ENCODE measurements at places on chromosomes 16 and 17. TPM values are rescaled to one million over a fixed set of nuclear protein-coding genes. Genes with fewer than 3 reads are reported as not detected.

GRCh38 chr17:59669944-59670343 is 37.3 kb downstream of the PTRH2 start:
- H3K27me3 ChIP-seq: no peaks in the 10 kb centered on the region
- H3K27ac ChIP-seq: no peak overlapping the region
- DNase-seq: no peak
- H3K4me3 ChIP-seq: no peak overlapping the region
- no peaks in the 10 kb centered on the region for H3K4me1 ChIP-seq

DNA sequence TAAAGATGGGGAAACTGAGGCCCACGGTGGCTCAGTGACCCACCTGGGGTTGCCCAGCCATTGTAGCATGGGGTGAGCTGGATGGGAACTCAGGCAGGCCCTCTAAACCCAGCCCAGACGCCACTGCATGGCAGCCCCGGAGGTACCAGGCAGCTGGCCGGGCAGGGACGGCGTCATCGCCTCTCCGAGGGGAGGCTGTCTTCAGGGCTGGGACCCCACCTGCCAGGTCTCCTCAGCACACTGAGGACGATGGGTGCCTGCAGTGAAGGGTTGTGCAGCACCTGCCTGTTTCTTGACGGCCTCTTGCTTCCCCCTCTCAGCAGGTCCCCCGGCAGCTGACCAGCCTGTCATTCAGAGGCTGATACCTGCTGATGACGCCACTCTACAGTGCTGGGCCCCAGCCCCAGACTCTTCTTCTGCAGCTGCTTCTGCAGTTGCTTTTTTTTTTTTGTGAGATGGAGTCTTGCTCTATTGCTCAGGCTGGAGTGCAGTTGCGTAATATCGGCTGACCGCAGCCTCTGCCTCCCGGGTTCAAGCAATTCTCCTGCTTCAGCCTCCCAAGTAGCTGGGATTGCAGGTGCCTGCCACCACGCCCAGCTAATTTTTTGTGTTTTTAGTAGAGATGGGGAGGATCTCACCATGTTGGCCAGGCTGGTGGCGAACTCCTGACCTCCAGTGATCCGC is 24.7 kb downstream of the RNF213 start:
- H3K36me3 ChIP-seq: peaks cover 3% of the 10 kb centered on the region
- no peak overlapping the region for H3K4me3 ChIP-seq
- H3K27me3 ChIP-seq: no peaks in the 10 kb centered on the region

DNA sequence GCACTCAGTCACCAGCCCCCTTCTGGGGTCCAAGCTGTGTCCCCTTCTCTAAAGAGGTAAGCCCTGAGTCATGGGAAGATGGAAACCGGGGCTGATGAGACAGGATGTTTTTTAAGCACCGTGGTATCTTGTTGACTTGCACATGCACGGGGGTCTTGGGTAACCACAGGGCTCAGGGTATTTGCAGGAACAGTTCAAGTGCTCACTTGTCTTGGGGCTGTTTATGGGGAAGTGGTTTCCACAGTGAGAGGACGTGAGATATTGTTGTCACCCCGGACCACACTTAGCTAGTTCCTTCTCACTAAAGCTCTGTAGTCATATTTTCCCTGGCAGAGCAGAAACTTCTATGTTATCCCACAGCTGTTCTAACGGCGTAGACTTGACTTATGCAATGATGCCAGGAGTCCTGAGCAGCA is 7.7 kb downstream of the CCL3L1 start:
- no peak overlapping the region for H3K27ac ChIP-seq
- no peak overlapping the region for H3K4me3 ChIP-seq
- DNase-seq: no peak
- H3K27me3 ChIP-seq: peaks cover 62% of the 10 kb centered on the region
- H3K4me1 ChIP-seq: peaks cover 6% of the 10 kb centered on the region

DNA sequence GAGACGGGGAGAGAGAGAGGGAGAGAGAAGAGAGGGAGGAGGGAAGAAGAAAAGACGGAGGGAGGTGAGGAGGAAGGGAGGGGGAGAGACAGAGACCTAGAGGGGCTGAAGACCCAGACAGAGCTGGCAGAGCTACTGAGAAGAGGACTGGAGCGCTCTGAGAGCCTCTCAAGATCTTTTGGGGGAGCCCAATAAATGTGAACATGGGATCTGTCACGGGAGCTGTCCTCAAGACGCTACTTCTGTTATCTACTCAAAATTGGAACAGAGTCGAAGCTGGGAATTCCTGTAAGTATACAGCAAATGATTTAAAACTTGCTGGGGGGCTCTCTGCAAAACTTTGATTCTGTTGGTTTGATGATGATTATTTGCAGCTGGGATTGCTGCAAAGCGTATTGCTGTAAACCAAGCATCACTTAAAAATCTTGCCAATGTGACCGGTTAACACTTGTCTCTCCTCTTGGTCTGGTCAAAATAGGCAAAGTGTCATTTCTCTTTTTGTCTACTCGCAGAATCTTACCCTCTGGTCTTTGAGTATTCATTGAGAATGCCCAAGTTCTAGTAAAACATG is 344 bp downstream of the CNTNAP4 start:
- peak overlapping the region; percentile 8 for H3K27ac ChIP-seq
- peak overlapping the region; percentile 67 for H3K4me3 ChIP-seq
- H3K36me3 ChIP-seq: no peaks in the 10 kb centered on the region
- DNase-seq: no peak
- peaks cover 5% of the 10 kb centered on the region for H3K4me1 ChIP-seq

HES7 gene
- not detected for total RNA-seq

- H3K4me3 ChIP-seq: no peak overlapping the region
- no peak overlapping the region for H3K27ac ChIP-seq
- peaks cover 89% of the 10 kb centered on the region for H3K27me3 ChIP-seq
Measured at GRCh38 chr16:86515413-86515776, 5.1 kb downstream of the FOXF1 start.

CPNE7 gene
- 6.5 TPM for total RNA-seq

SPATA32 gene
- total RNA-seq: not detected

TCAP gene
- 1.5 TPM for total RNA-seq

GRCh38 chr17:70609566-70609965 is 440.2 kb downstream of the KCNJ2 start:
- no peaks in the 10 kb centered on the region for H3K36me3 ChIP-seq
- H3K27me3 ChIP-seq: no peaks in the 10 kb centered on the region
- peaks cover 9% of the 10 kb centered on the region for H3K4me1 ChIP-seq
- no peak overlapping the region for H3K4me3 ChIP-seq

DNA sequence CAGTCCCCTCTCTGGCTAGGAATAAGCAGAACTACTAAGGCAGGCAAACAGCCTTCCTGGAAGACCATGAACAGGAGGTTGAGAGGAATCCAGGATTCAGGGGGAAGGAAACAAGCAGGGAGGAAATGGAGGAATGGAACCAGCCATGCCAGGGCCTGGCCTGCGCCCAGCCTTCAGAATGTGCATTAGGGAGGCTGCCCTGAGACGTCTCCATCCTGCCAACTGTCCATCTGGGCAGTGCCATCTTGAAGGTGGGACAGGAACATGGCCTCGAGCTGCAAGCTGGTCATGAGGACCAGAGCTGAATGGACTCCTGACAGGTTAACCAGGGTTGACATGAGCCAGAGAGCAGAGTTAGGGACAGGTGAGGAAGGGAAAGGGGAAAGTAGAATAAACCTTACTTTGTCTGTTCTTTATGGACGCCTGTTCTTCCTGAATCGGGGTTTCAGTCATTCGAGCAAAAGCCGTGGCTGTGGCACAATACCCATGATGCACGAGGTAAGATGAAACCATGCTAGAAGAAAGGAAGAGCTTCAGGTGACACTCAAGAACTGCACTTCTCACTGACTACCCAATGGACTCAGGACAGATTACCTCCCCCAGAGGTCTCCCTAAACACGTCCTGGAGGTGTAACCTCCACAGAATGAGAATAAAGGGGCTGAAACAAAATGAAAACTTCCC is 12.1 kb upstream of the GFOD2 start:
- no peak overlapping the region for H3K27ac ChIP-seq
- no peak for DNase-seq
- no peak overlapping the region for H3K4me3 ChIP-seq
- H3K27me3 ChIP-seq: no peaks in the 10 kb centered on the region
- H3K36me3 ChIP-seq: no peaks in the 10 kb centered on the region

RPS2 gene
- total RNA-seq: 3,017 TPM

- H3K4me1 ChIP-seq: peaks cover 27% of the 10 kb centered on the region
- peaks cover 7% of the 10 kb centered on the region for H3K36me3 ChIP-seq
- H3K4me3 ChIP-seq: peak overlapping the region; percentile 15
- peak overlapping the region; percentile 84 for H3K27ac ChIP-seq
Measured at GRCh38 chr17:82108961-82109475, 11.0 kb upstream of the FASN start.

KRTAP9-4 gene
- not detected for total RNA-seq

DNA sequence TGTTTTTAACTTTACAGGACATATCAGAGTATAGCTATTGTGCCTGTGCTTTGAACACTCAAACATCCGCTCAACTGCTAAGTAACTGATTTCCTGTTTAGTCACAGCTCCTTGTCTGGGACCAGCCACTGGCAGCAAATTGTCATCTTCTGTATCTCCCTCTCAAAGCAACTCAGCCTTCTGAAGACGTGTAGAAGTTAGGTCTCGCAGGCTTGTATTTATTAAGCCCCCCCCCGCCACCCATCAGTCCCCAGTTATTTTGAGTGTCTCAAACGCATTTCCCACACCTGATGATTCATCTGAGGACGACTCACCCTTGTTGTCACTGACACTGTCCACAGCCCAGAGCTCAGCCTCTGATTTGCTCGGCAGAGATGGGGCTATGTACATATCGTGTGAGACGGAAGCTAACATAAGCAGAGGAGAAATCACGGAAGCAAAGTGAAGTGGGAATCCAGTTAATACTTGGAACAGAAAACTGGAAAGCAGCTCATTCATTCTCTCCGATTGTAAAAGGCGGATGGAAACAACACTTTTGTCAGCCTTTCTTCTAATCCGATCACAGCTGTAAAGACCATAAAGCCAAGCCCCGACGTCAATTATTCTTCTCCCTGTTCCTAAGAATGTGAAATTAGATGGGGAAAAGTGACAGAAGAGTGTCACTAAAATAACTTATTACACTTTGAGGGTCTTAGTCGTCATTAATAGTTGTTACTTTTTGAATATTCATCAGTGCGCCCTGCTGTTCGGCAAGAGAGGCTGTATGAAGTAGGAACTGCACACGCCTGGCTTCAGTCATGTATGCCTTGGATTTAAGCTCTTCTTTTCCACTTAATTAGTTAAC is 64.2 kb downstream of the PITPNC1 start:
- H3K27ac ChIP-seq: peak overlapping the region; percentile 33
- no peaks in the 10 kb centered on the region for H3K36me3 ChIP-seq
- H3K27me3 ChIP-seq: no peaks in the 10 kb centered on the region
- peaks cover 18% of the 10 kb centered on the region for H3K4me1 ChIP-seq

- peaks cover 7% of the 10 kb centered on the region for H3K4me1 ChIP-seq
Measured at GRCh38 chr17:19411631-19412030, 599 bp downstream of the RNF112 start.

CD300A gene
- not detected for total RNA-seq

NAA60 gene
- total RNA-seq: 41.1 TPM

DNA sequence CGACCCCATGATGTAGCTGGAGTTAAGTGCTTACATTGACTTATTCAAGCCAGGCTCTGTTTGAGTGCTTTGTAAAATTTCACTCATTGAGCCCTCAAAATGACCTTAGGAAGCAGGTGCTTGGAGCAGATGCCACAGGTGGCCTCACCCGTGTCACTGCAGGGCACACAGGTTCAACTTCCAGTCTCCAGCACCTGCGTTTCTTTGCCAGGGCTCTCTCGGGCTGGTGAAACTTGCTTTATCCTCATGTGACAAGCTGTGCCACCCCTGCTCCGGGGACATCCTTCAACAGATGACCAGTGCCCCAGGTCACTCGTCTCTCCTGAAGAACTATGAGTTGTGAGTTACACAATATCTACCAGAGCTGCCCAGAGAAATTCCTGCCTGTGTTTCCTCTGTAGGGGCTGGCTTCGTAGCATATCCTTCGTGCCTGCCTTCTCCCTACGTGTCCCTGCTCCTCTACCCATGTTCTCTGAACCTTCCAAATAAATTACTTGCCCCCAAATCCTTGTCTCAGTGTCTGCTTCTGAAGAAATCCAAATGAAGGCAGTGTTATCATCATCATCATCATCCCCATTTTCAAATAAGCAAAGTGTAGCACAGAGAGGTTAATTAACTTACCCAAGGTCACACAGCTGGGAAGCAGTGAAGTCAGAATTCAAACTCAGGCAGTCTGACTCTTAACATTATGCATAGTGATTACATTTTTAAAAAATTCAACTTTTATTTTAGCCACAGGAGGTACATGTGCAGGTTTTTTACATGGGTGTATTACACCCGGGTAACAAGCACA is 352.5 kb downstream of the NPIPA8 start:
- H3K27ac ChIP-seq: no peak overlapping the region
- H3K27me3 ChIP-seq: peaks cover 2% of the 10 kb centered on the region
- no peak overlapping the region for H3K4me3 ChIP-seq

DNA sequence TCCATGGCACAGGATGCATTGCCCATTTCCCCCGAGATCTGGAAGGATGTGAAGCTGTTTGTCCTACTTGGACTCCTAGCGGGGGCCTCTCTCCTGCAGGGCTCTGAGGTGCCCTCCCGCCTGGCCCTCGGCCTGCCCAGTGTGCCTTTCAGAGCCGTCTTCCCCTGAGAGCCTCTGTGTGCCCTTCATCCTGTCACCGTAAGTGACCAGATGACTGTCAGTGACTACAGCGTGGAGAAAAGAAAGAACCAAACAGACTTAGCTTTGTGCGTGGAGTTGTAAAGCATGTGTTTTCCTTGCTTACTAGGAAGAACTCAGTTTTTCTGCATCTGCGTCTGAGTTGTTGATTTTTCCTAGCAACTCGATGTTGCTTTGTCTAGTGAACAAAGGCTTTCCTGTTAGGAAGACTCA is 56.1 kb downstream of the BANP start:
- H3K4me3 ChIP-seq: no peak overlapping the region
- H3K4me1 ChIP-seq: peaks cover under 1% of the 10 kb centered on the region
- no peak overlapping the region for H3K27ac ChIP-seq
- no peak for DNase-seq
- H3K27me3 ChIP-seq: no peaks in the 10 kb centered on the region
- H3K36me3 ChIP-seq: peaks cover 26% of the 10 kb centered on the region

GRCh38 chr17:62791235-62791734 is 16.8 kb downstream of the MARCHF10 start:
- peaks cover 21% of the 10 kb centered on the region for H3K4me1 ChIP-seq
- H3K36me3 ChIP-seq: no peaks in the 10 kb centered on the region
- H3K4me3 ChIP-seq: no peak overlapping the region
- DNase-seq: no peak

RHBDF1 gene
- total RNA-seq: 25.3 TPM

TBX2 gene
- total RNA-seq: 55.9 TPM

GRCh38 chr17:74840989-74841666 is 18.6 kb downstream of the GRIN2C start:
- H3K4me1 ChIP-seq: peaks cover 17% of the 10 kb centered on the region
- peaks cover 3% of the 10 kb centered on the region for H3K36me3 ChIP-seq
- peaks cover 46% of the 10 kb centered on the region for H3K27me3 ChIP-seq
- H3K4me3 ChIP-seq: peak overlapping the region; percentile 70
- no peak for DNase-seq
- H3K27ac ChIP-seq: no peak overlapping the region

ITGA2B gene
- 8.8 TPM for total RNA-seq

MVP gene
- total RNA-seq: 27.4 TPM

GRCh38 chr16:66325717-66326376 is 40.6 kb upstream of the CDH5 start:
- no peak overlapping the region for H3K4me3 ChIP-seq
- H3K4me1 ChIP-seq: peaks cover 19% of the 10 kb centered on the region
- H3K27ac ChIP-seq: no peak overlapping the region
- H3K27me3 ChIP-seq: peaks cover 14% of the 10 kb centered on the region
